HL-60 (cell line): ENCODE measurements at places on chromosomes 1 and 21.

GRCh38 chr1:60657926-60658325 is 424.4 kb upstream of the NFIA start:
- DNase-seq = no peak

DNA sequence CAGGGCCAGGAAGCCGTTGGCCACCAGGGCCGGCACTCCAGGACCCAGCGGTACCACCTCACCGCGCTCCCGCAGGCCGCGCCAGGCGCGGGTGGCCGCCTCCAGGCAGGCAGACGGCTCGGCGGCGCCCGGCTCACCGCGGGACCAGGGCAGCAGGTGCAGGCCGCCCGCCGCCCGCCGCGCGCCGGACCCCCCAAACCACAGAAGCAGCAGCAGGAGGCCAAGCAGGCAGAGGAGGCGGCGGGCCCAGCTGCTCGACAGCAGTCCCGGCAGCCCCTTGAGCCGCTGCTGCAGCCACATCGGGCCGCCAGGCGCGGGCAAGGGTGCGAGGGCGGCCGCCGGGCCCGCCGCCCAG is 312 bp downstream of the KIAA2013 start:
- no peak for DNase-seq

- DNase-seq = no peak
Observed at GRCh38 chr1:70907563-70908310, 139.9 kb downstream of the PTGER3 start.

GRCh38 chr1:15016526-15016925 is 137.0 kb upstream of the TMEM51 start:
- DNase-seq = peak; percentile 43

DNA sequence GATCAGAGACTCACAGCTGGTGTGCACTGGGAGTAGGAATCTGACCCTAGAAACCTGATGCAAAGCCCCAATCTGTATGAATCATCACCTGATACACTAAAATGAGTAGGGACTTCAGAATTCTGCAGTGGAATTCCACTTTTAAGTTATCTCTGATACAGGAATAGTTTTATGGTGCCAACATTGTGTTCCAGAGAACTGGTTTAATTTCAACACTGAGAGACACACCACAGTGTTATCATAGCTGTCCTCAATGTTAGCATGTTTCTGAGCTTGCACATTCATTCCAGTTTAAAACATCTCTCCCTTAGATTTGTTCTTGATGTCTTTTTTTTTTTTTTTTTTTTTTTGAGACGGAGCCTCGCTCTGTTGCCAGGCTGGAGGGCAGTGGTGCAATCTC is 7.1 kb downstream of the UTS2 start:
- no peak for DNase-seq

GRCh38 chr1:77639056-77639455 is 43.4 kb downstream of the ZZZ3 start:
- no peak for DNase-seq

DNA sequence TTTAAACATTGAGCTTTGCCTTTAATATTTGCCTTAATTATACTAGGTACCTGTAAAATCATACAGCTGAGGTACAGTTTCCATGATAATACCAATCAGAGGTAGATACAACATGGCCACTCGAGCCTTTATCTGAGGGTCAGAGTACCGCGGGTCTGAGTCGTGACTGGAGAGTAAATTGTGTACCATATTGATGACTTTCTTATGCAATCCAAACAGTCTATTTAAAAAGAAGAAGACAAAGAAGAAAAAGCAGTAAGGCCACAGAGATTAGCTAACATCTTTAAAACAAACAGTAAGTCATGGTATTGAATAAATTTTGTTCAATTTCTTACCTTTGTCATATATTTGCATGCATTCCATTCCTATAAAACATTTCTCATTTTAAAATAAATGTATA is 68.1 kb upstream of the ANGPTL3 start:
- DNase-seq = no peak
